ENCODE measurements at places on chromosomes 4 and X. TPM values are rescaled to one million over a fixed set of nuclear protein-coding genes. Genes with fewer than 3 reads are reported as not detected.

Gene SUPT20HL1
- total RNA-seq, result not detected

Gene SSX3
- not detected for total RNA-seq

Gene GRPR
- total RNA-seq, result not detected

Gene GATA1
- total RNA-seq, result not detected

Gene IQCM
- total RNA-seq, result not detected

Gene CCDC160
- total RNA-seq, result 0.81 TPM

Gene GAGE12J
- not detected for total RNA-seq

- no peaks in the 10 kb centered on the region for H3K27me3 ChIP-seq
- DNase-seq, result peak; percentile 30
- peaks cover 31% of the 10 kb centered on the region for H3K4me1 ChIP-seq
- H3K27ac ChIP-seq, result no peak overlapping the region
- no peaks in the 10 kb centered on the region for H3K36me3 ChIP-seq
These were observed 183.4 kb downstream of the KIT start for GRCh38 chr4:54840992-54841768.

- H3K27me3 ChIP-seq, result no peaks in the 10 kb centered on the region
- no peak overlapping the region for H3K4me3 ChIP-seq
- H3K36me3 ChIP-seq, result no peaks in the 10 kb centered on the region
- no peak for DNase-seq
- H3K27ac ChIP-seq, result no peak overlapping the region
- peaks cover 4% of the 10 kb centered on the region for H3K4me1 ChIP-seq
These were observed 74.5 kb downstream of the FRYL start for GRCh38 chr4:48705609-48706008.

DNA sequence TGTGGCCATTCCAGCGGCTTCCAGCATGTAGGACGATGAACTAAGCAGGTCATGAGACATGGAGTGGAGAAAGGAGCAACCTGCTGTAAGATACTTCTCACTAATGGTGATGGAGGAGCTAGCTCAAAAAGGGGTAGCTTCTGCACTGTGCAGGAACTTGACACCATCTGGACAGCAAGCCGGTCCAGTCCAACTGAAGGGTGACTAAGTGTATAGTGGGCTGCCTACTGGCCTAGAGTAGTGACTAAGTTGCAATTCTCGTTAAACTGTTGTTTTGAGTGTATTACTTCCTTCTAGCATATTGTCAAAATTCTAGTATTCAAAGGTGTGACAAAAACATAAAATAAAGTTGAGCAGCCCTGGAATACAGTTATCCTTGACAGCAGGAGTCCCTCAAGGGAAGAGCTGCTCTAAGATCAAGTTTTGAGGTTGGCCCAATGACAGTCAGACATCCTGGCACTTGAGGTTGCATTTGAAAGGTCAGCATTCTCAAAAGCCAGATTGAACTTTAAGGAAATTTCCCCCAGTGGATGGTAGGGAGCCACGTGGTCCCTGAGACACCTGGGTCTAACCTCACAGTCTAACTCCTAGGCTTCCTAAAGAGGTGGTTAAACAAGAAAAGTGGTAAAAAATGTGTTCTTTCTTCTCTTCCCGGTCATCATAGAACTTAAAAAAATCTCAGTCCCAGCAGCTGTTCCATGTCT, 8.0 kb downstream of the CETN2 start:
- H3K4me1 ChIP-seq, result peaks cover 6% of the 10 kb centered on the region
- H3K27ac ChIP-seq, result no peak overlapping the region
- no peak for DNase-seq
- no peaks in the 10 kb centered on the region for H3K36me3 ChIP-seq
- H3K4me3 ChIP-seq, result no peak overlapping the region

DNA sequence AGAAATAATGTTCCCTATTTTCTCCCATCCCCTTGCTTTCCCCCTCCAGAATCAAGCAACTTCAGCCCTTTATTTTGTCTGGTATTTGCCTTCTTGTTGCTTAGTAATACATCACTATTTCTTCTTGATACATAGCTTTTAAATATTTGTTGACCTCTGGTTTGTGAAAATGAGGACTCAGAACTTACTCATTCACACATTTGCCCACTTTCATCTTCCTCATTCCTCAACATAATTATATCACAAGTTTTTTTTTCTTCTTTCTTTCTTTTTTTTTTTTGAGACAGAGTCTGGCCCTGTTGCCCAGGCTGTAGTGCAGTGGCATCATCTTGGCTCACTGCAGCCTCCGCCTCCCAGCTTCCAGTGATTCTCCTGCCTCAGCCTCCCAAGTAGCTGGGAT, 28.9 kb upstream of the NDUFC1 start:
- no peaks in the 10 kb centered on the region for H3K27me3 ChIP-seq
- H3K36me3 ChIP-seq, result no peaks in the 10 kb centered on the region
- no peak overlapping the region for H3K4me3 ChIP-seq

GRCh38 chr4:65724973-65725372, 54.7 kb upstream of the EPHA5 start:
- H3K36me3 ChIP-seq, result no peaks in the 10 kb centered on the region
- H3K4me1 ChIP-seq, result no peaks in the 10 kb centered on the region
- no peaks in the 10 kb centered on the region for H3K27me3 ChIP-seq
- H3K27ac ChIP-seq, result no peak overlapping the region
- no peak for DNase-seq

DNA sequence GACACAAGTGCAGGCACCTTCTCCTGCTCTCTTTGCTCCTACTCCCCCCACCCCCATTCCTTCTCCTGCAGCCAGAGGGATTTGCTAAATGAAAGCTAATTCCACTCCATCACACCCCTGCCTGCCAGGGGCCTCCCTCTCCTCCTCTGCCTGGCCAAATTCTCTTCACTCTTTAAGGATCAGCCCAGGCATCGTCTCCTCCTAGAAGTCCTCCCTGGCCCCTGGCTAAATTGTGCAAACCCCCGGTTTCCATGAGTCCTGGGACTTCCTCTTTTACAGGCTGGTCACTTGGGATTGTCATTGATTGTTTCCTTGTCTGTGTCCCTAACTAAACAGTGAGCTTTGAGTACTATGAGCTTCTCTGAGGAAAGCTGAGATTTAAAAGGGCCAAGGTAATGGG, 8.7 kb upstream of the ABLIM2 start:
- no peaks in the 10 kb centered on the region for H3K27me3 ChIP-seq
- no peaks in the 10 kb centered on the region for H3K36me3 ChIP-seq
- H3K4me3 ChIP-seq, result no peak overlapping the region
- no peak overlapping the region for H3K27ac ChIP-seq
- H3K4me1 ChIP-seq, result peaks cover 5% of the 10 kb centered on the region

DNA sequence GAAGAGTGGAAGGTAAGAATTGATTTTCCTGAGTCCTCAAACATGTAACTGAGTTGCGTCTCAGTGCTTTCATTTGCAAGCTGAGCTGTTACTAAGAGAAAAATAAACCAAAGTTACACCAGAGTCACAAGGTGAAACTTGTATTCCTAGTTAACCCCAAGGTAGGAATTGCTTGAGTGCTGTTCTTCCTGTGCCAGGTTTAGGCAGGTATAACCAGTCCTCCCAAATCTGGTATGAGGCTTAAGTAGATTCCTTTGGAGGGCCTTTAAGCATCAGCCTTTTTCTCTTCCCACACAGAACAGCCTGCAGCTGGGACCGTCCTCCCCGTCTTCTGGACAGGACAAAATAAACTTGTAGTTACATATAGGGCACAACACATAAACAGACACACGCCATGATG, 2.3 kb upstream of the BTC start:
- peak; percentile 31 for DNase-seq
- no peaks in the 10 kb centered on the region for H3K36me3 ChIP-seq
- peaks cover 9% of the 10 kb centered on the region for H3K4me1 ChIP-seq
- no peaks in the 10 kb centered on the region for H3K27me3 ChIP-seq

GRCh38 chrX:65750674-65751469, 83.4 kb downstream of the MSN start:
- no peak for DNase-seq
- H3K27ac ChIP-seq, result no peak overlapping the region
- no peaks in the 10 kb centered on the region for H3K4me1 ChIP-seq
- H3K27me3 ChIP-seq, result no peaks in the 10 kb centered on the region

GRCh38 chr4:140038031-140038533, 115.9 kb downstream of the MAML3 start:
- no peak overlapping the region for H3K27ac ChIP-seq
- H3K4me3 ChIP-seq, result no peak overlapping the region
- H3K36me3 ChIP-seq, result no peaks in the 10 kb centered on the region
- H3K27me3 ChIP-seq, result no peaks in the 10 kb centered on the region
- H3K4me1 ChIP-seq, result no peaks in the 10 kb centered on the region

DNA sequence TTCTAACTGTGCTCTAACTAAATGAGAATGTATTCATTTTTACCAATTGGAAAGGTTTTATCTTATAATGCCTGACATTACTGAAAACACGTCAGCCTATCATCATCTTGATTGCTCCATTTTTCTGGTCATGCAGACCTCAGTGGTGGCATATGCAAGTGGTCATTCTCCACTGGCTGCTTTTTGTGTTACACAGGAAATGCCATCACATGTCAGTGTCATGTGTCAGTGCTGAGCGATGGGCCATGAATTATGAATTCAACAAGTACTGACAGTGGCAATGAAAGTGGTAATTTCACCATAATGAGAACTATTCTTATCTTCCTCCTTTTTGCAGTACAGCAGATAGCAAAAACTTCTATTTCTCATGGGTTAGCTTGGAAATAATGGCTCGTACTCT, 190.5 kb downstream of the PACRGL start:
- no peaks in the 10 kb centered on the region for H3K4me1 ChIP-seq
- no peaks in the 10 kb centered on the region for H3K27me3 ChIP-seq
- H3K36me3 ChIP-seq, result no peaks in the 10 kb centered on the region
- no peak for DNase-seq
- H3K4me3 ChIP-seq, result no peak overlapping the region

- H3K27ac ChIP-seq, result no peak overlapping the region
- no peaks in the 10 kb centered on the region for H3K27me3 ChIP-seq
- no peak for DNase-seq
These were observed 108.7 kb downstream of the DHRSX start for GRCh38 chrX:2391869-2392606.

- peak overlapping the region; percentile 50 for H3K4me3 ChIP-seq
- H3K27me3 ChIP-seq, result no peaks in the 10 kb centered on the region
- DNase-seq, result no peak
- no peaks in the 10 kb centered on the region for H3K36me3 ChIP-seq
These were observed 509 bp downstream of the CXXC4 start for GRCh38 chr4:104494185-104494584.

- no peak for DNase-seq
- no peaks in the 10 kb centered on the region for H3K36me3 ChIP-seq
- H3K27ac ChIP-seq, result no peak overlapping the region
- H3K27me3 ChIP-seq, result no peaks in the 10 kb centered on the region
- H3K4me3 ChIP-seq, result no peak overlapping the region
- H3K4me1 ChIP-seq, result peaks cover 6% of the 10 kb centered on the region
These were observed 19.4 kb upstream of the FGG start for GRCh38 chr4:154631828-154632227.

- no peaks in the 10 kb centered on the region for H3K36me3 ChIP-seq
- no peak for DNase-seq
- H3K27me3 ChIP-seq, result no peaks in the 10 kb centered on the region
- H3K4me3 ChIP-seq, result no peak overlapping the region
- no peaks in the 10 kb centered on the region for H3K4me1 ChIP-seq
These were observed 103.6 kb upstream of the BCOR start for GRCh38 chrX:40201329-40201885.

- no peaks in the 10 kb centered on the region for H3K4me1 ChIP-seq
- DNase-seq, result no peak
- no peak overlapping the region for H3K4me3 ChIP-seq
- no peak overlapping the region for H3K27ac ChIP-seq
These were observed 58.6 kb upstream of the TLL1 start for GRCh38 chr4:165814256-165815020.

GRCh38 chr4:79300280-79300679, 25.6 kb downstream of the NAA11 start:
- no peaks in the 10 kb centered on the region for H3K36me3 ChIP-seq
- H3K4me3 ChIP-seq, result no peak overlapping the region
- DNase-seq, result no peak
- H3K4me1 ChIP-seq, result no peaks in the 10 kb centered on the region

DNA sequence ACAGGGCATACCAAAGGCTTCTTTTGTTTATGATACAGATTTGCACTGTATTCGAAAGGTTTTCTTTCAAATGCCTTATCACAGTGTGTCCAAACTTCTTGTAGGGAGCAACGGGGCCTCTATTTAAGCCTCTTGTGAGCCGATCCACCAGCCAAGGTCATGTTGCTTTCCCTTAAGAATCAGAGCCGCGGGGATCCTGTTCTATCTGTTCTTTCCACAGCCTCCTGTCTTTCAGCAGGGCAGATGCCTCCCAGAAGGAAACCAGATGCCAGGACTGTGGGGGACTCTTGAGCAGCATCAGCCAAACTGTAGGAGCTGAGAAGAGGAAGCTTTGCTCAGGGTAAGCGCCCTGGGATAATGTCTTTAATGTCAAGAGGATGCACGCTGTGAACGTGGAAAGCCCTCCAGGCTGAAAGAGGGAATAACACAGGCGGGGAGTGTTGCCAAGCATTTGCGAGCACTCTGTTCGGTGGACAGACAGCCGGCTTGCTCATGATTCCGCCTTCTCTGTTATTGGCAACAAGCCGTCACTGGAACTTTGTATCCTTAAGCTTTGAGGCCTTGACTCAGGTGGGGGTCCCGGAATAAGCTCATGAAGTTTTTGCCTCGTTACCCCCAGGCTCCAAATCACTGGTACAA, 279.8 kb upstream of the FRG1 start:
- H3K27ac ChIP-seq, result no peak overlapping the region
- DNase-seq, result no peak
- H3K4me1 ChIP-seq, result no peaks in the 10 kb centered on the region
- H3K27me3 ChIP-seq, result no peaks in the 10 kb centered on the region

DNA sequence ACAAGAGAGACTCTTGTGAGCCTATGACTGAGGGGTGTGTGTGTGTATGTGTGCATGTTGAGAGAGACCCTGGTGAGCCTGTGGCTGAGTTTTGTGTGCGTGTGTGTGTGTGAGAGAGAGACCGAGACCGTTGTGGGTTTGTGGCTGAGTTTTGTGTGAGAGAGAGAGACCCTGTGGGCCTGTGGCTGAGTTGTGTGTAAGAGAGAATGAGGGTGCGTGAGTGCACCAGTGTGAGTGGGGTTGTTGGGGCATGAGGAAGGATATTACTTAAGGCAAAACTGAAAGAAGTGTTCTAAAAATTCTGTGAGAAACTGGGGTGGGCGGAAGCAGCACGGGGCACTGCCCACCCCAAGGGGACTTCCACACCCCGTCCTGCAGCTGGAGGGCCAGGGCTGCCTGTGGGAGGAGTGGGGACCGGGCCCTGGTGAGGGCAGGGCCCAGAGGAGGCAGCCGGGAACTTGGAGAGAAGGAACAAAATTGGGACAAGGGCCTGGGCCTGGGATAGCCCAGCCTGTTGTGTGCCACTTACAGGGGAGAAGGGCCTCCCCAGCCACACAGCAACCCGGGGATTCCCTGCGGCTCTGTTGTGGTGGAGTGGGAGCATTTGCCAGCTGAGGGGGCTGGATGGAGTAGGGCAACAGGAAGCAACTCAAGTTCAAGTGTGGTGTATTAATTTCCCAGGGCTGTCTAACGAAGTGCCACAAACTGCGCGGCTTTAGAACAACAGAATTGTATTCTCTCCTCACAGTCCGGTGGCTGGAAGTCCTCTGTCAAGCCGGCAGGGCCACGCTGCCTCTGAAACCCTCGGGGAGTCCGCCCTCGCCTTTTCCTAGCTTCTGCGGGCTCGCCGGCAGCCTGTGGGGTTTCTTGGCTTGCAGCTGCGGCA, 22.1 kb downstream of the TMEM131L start:
- no peaks in the 10 kb centered on the region for H3K36me3 ChIP-seq
- DNase-seq, result no peak
- peaks cover 18% of the 10 kb centered on the region for H3K4me1 ChIP-seq
- H3K4me3 ChIP-seq, result no peak overlapping the region
- peak overlapping the region; percentile 78 for H3K27ac ChIP-seq
- H3K27me3 ChIP-seq, result no peaks in the 10 kb centered on the region

- H3K27ac ChIP-seq, result no peak overlapping the region
- DNase-seq, result no peak
- no peaks in the 10 kb centered on the region for H3K4me1 ChIP-seq
- no peak overlapping the region for H3K4me3 ChIP-seq
These were observed 210.4 kb downstream of the SPRY1 start for GRCh38 chr4:123606946-123607542.
